ENCODE measurements at places on chromosomes 1 and 21.

- no peak for DNase-seq
Measured at GRCh38 chr1:162629077-162629627, 3.1 kb upstream of the DDR2 start.

DNA sequence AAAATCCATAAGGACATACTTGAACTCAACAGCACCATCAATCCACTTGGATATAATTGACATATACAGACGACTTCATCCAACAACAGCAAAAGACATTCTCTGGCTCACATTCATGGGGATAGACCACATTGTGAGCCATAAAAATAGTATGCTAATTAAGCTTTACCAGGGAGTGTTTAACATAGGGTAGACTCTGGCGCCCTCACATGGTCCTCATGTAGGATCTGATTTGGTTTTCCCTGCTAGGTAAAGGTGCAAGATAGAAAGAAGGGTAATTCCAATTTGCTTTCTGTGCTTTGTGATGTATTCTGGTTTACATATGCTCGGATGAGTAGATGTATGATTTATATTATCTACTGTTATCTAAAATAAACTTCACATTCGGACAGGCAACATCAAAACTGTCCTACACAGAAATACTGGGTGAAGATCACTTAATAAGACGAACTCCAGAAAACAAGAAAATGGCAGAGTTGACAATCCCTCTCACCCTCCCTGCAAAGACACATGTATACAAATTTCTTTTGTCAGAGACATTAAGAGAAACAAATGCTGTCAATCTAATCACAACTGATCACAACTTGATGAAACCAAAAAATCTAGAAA, 27.7 kb downstream of the CR1L start:
- no peak for DNase-seq

GRCh38 chr1:61419657-61420056, 305.3 kb downstream of the TM2D1 start:
- no peak for DNase-seq

GRCh38 chr1:221549815-221550214, 192.1 kb downstream of the DUSP10 start:
- no peak for DNase-seq

- DNase-seq = peak; percentile 25
Measured at GRCh38 chr1:182614796-182615454, 10.7 kb upstream of the RGS16 start.

- DNase-seq = no peak
Measured at GRCh38 chr1:243244432-243244841, 10.6 kb downstream of the CEP170 start.

GRCh38 chr1:31297277-31298247, 730 bp downstream of the ZCCHC17 start:
- DNase-seq = no peak

GRCh38 chr1:73914951-73915350, 283.0 kb downstream of the LRRIQ3 start:
- DNase-seq = no peak

DNA sequence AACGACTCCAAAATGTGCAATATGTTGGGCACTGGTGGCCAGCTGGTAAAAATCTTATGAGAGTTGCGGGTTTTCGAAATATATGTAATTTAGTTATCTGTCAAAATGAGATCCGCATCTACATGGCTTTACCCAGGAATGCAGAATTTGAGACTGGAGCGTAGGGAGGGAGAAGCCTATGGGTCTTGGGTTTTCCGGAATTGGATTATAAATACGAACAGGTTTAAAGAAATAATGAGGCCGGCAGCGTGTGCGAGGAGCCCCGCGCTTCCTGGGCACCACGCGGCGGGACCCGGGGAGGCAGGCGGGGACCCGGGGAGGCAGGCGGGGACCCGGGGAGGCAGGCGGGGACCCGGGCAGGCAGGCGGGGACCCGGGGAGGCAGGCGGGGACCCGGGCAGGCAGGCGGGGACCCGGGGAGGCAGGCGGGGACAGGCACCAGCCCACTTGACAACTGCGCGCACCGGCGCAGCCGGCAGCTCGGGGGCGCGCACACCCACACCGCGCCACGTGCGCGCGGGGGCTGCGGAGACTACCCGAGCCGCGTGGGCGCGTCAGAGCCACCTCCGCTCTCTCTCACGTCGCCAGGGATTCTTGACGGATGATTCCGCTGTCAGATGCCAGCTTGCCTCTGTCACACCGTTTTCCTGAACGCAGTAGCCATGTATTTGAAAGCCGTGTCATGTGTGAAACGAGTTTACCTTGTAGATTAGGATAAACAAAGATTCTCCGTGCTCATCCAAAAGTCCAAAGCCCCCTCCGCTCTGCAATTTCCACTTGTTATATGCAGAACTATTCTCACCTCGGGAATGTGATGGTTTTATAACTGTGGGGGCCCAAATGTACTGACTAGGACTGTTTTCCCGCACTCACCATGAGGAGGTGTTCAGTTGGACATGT, 54.3 kb upstream of the HNRNPU start:
- DNase-seq = peak; percentile 47

DNA sequence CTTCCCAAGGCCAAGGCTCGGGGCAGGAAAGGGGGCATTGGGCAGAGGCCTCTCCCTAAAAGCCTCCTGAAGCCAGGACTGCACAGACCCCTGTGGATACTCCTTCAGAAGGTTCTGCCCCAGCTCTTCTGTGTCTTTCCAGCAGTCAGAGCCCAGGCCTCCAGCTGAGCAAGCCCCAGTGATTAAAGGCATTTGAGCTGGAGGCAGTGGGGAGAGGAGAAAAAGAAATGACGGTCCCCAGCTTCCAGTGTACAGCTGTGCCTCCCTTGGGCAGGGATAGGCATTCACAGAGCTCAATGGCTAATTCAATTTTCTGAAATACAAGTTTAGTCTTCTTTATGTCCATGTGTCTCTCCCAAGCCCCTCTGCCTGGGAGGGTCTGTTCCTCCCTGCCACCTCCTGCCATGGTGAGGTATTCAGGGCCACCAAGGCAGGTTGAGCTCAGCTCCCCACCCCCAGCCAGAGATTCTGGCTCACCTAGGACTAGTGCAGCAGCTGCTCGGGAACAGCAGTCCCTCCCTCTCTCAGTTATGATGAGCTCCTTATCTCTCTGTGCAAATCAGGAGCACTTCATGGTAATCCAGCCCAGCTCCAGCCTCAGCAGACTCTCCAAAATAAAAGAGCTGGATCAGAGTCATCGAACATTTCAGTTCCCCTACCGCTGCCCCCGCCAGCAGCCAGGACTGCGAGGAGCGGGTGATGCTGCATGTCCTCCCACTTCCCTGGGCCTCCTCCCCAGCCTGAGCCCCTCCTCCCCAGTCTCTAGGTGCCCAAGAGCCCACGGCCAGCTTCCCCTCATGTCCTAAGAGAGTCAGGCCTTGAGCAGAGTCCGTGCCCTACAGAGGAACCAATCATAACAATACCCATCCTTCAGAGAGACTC, 208.4 kb upstream of the ZC3H12A start:
- DNase-seq = no peak

GRCh38 chr1:155892796-155893195, 18.4 kb downstream of the RIT1 start:
- DNase-seq = no peak

- no peak for DNase-seq
Measured at GRCh38 chr1:66570196-66570595, 36.2 kb downstream of the SGIP1 start.

- DNase-seq = no peak
Measured at GRCh38 chr1:182299728-182300616, 91.6 kb downstream of the GLUL start.

DNA sequence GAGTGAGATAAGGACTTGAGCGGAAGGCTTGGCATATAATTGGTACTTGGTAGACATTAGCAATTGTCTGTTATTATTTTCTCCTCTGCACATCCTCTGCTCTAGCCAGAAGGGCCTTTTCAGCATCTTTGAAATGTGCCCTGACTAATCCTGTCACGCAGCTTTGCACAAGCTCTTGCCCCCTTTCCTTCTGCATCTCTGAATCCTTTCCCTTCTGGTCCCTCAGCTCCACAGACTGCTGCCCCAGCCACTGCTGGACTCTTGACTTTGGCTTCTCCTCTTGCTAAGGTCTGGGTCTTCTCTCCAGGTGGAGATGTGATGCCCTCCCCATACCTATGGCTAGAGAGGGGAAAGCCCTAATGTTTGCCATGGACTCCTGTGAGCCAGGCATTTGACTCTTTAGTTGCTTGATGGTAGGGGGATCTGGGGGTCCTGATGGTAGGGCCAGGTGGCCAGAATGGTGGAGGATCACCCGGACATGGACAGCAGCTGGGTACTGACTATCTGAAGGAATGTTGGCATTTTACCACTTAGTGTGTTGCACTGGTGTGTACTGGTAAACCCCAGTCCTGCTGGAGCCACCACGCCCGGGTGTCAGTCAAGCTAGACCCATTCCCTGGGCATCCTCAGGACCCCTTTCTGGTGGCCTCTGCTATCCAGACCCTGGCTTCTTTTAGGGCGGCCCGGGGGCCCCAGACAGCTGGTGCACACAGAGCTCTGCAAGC, 4.4 kb downstream of the HPCA start:
- DNase-seq = no peak

- no peak for DNase-seq
Measured at GRCh38 chr21:19290328-19290727, 886.7 kb upstream of the TMPRSS15 start.

DNA sequence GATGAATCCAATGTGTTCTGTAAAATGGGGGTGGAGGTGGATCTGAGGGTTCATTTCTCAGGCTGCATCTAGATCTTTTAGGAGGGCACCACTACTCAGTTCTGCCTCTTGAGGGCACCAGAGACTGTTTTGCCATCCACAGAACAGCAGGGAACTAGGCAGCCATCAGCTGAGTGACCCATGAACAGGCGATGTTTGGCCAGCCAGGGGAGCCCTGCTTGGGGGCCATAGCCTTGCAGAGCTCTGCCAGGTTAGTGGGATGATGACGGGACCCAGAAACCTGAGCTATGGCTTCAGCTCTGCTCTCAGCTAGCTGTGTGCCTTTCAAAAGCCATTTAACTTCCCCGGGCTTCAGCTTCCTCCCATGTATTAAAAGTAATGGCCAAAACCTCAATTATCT, 13.4 kb upstream of the NOS1AP start:
- no peak for DNase-seq

DNA sequence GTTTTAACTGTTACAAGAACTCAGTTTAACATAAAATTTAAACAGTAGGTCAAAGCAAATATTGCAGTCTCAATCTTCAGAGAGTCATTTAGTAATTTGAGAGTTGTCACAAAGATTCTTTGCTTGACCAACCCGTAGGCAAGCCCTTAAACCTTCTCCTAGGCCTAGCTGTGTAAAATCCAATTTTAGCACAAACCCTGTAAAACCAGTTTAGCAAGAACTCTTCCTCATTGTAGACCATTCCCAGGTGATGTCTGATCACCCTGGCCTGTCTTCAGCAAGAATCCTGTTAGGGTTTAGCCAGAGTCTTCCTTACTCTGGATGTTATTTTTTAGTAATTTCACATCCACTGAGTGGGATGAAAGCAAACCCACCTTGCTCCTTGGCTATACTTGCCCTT, 30.1 kb downstream of the LRIG2 start:
- no peak for DNase-seq

DNA sequence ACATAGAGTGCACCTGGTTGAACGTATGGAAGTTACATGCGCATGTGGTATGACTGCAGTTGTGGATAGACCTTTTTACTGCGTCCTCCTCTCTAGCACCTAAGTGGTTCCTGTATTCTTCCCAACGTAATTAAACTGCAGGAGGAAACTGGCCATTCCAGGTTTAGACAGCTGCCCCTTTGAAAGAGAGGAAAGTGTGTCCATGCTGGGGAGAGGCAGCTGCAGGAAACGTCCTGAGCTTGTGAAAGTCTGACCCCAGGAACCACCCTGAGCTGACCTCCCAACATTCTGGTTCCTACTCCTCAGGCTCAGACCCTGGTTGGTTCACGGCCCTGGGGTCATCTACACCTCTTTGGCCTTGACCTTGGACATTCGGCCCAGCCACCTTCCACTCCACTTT, 309.3 kb downstream of the DISC1 start:
- DNase-seq = no peak

- no peak for DNase-seq
Measured at GRCh38 chr1:27601321-27601770, 2.6 kb downstream of the AHDC1 start.

GRCh38 chr1:113479713-113480676, 89.7 kb downstream of the MAGI3 start:
- DNase-seq = no peak

DNA sequence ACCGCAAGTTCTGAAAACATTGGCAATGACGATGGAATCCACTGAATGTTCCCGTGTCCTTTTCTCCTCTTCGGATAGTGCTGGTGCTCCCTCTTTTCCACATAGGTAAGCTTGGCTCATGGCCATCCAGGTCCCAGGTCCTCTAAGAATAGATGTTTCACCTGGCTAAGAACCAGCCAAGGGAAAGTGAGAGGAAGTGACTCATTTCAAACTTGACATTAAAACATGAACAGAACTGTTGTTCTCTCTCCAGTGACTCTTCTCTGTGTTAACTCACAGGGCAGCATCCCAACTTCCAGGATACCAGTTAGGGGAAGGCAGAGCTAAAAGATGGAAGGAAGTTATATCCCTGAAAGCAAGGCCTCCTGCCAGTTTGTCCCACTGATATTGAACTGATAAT, 493.8 kb upstream of the CHRM3 start:
- DNase-seq = no peak

Data from activated T-helper 1 cell treated with Interleukin-2 at 50 U/mL for 16 hours (primary cell).